ENCODE measurements at places on chromosomes 7 and 10.

DNA sequence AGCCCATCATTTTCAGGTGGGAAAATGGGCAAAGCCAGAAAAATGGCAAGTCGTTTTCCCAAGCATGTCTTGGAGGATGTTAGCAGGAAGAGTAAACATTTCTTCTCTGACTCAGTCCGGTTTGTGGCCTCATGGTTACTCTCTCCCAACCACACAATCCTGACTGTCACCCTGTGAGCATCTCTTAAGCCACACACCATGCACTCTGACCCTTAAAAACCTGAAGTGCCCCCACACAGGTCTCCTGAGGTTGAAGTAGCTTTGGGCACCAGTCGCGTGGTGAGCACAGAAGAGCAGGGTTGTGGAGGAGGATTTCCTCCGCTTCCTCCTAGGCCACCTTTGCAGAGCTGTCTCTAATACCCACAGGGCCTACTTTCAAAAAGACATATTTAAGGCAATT, 387.3 kb upstream of the NPVF start:
- DNase-seq = no peak

DNA sequence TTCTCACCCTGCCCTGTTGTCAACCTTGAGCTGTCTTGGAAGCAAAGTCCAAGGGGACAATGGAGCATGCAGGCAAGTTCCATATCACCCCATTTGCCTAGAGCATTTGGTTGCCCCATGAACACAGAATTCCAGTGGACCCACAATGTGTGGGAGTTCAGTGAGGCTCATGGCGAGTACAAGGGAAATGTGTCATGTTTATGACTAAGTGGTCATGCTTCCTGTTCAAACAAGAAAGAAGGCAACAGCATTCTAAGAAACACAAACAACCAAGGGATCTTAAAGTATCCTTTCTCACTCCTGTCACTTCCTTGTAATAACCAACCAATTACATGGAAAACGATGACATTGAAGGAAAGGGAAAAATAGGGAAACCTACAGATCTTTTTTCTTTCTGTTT, 513.0 kb downstream of the INHBA start:
- no peak for DNase-seq

DNA sequence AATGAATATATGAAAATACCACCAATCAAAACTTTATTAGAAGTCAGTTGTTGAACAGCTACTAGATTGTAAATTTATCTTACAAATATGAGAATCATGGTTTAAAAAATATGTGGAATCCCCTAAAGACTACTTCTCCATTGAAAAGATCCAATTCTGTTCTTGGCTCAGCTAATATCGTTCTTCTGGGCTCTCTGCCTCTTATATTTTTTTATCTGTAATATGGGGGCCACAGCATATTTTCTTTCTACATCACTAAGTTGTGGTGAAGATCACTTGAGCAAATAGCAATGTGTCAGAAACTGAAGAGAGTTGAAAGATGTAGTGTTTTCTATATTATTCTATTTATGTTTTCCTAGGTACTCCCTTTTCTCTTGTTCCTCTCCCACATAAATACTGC, 198.1 kb downstream of the FZD1 start:
- no peak for DNase-seq

DNA sequence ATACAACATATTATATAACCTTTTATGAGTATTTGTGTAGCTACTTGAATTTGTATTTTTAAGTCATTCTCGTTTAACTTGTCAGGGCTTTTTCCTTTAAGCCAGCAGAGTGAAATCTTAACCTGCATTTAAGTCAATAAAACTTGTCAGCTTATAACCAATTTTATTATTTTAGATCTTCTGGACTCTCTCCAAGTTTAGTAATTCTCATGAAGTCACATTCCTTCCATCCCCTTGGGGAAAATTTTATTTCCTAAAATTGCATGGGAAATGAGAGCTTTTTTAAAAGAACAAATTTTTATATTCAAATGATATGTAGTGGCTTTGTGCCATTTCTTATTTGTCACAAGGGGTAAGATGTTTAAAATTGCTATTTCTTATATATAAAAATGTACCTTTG, 74.0 kb downstream of the SEPTIN7 start:
- no peak for DNase-seq

DNA sequence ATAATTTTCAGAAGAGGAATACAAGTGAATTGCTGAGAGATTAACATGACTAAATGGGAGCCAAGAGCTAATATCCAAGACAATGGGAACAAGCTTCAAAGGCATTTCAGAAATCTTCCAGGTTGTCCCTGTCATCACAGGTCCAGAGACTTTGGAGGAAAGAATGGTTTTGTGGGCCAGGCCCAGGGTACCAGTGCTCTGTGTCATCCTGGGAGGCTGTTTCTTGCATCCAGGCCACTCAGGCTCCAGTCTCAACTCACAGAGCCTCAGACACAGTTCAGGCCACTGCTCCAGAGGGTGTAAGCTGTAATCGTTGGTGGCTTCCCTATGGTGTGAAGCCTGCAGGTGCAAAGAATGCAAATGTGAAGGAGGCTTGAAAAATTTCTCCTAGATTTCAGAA, 170.4 kb upstream of the NRG3 start:
- DNase-seq = no peak

All from SHP77 treated with DMSO at 0.1 percent for 48 hours (cell line).